Activated B cell treated with CpG ODN at 0.5 μM for 24 hours (primary cell): ENCODE measurements at places on chromosomes 1 and 21. TPM values are rescaled to one million over a fixed set of nuclear protein-coding genes. Genes with fewer than 3 reads are reported as not detected.

The RNU1-4 gene
- total RNA-seq = 3,526 and 4,195 TPM in 2 replicates

The AVPR1B gene
- not detected in 2 replicates for total RNA-seq

- no peak for DNase-seq
These were observed 25.0 kb downstream of the KRTAP24-1 start for GRCh38 chr21:30257773-30258172.

GRCh38 chr1:93705892-93706500 is 24.4 kb upstream of the BCAR3 start:
- DNase-seq = no peak

GRCh38 chr1:186653312-186653711 is 26.9 kb downstream of the PTGS2 start:
- no peak for DNase-seq

- DNase-seq = no peak
These were observed 1.6 kb upstream of the ENO1 start for GRCh38 chr1:8879922-8880676.

The KCNE2 gene
- not detected in 2 replicates for total RNA-seq

The APCS gene
- not detected in 2 replicates for total RNA-seq

DNA sequence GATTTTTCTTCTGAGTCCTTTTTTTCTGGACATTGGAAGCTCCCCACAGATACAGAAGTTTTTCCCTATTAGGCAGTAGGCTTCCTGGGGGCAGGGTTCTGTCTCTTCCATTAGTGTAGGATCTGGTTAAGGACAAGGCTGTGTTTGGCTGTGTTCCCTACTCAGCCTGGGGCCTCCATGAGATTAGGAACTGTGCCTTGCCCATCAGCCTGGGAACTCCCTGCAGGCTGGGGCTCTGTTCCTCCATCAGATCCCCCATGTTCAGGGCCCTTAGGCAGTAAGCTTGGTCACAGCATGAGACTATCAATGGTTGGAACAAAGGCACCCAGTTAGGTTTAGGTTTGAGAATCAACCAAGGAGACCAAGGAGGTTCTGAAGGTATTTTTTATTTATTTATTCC is 22.7 kb downstream of the NAV1 start:
- DNase-seq = no peak

DNA sequence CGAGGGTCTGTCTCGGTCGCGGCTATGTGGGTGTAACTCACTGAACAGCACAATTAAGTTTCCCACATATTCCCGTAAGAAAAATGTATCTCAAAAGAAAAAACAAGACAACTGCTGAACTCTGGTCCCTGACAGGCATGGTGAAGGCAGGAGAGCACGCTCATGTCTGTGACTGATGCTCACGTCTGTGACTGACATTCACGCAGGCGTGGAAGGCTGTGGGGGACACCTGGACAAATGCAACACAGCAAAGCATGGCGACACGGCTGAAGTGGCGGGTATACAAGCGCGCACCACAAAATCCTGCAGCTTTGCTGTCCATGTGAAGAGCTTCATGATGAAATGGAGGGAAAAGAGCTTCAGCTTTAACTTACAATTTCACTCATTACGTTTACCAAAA is 6.0 kb downstream of the PTTG1IP start:
- no peak for DNase-seq

DNA sequence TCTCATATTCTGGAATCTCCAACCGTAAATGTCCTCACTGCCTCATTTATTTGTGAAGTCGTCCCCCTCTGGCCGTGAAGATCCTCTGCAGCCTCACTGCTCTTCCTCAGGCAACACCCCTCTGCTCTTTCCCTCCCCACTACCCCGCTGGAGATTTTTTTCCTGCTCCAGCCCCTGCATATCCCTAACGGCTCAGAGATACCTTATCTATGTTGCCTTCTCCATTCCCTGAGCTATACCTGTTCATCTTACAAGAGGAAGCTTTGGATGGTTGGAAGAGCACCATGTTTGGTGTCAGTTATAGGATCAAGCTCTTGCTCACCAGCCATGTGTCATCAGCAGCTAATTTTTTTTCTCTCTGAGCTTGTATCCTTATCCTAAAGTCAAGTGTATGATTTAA is 26.4 kb downstream of the LRRC8B start:
- DNase-seq = no peak

GRCh38 chr1:2019172-2019543 is at the start of gene GABRD:
TSS of gene GABRD (plus strand) at chr1:2019345. CDS start at chr1:2019424, 79 bp downstream.
- no peak for DNase-seq

GRCh38 chr1:205812878-205813754 is at the start of gene SLC41A1:
TSS of gene SLC41A1 (minus strand) at chr1:205813198. CDS start at chr1:205810441, 2,757 bp downstream.
- DNase-seq = peak; percentile 78

DNA sequence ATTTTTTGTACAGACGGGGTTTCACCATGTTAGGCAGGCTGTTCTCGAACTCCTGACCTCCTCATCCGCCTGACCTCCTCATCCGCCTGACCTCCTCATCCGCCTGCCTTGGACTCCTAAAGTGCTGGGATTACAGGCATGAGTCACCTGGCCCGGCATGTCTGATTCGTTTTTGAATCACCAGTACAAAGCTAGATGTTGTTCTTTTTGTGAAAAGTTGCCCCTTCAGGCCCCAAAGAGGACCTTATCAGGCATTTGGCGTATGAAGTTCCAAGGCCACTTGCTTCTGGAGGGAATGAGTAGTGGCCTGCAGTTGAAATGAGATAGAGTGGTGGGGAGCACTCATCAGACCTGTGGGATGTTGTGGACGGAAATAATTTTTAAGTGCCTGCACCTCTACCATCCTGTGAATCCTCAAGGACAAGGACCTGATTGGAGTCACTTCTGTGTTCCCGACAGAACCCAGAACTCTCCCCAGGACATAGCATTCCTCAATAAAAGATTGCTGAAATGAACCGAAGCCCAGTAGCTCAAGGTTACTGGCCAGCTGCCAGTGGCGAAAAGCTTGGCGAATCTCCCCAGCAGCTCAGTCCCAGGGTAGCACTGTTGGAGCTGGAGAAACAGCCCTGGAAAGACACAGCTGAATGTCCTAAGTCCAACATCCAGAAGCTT is 50.1 kb downstream of the NDUFS5 start:
- DNase-seq = no peak

- DNase-seq = no peak
These were observed 1640.2 kb upstream of the PRMT6 start for GRCh38 chr1:105416261-105416660.

DNA sequence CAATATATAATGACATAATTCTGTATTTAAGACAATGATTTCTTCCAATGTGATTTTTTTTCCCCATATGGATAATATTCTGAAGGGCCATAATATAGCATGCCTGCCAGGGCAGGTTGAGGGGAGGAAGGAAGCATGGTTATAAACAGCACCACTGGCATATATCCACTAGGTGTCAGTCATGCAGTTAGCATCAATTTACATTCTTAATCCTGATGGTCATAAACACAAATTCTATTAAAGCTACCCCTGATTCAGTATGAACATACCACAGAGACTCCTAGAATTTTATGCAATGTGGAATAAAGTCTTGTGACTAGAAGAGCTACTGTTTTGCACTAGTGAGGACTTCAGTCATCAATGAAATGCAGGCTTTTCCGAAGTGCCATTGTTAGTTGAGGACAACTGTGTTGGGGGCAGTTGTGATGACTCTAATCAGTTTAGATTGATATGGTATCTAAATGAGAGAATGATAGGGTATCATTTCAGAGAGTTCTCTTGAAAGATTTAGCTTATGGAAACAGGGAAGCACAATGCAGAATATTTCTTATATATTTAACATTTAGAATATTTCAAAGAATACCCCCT is 342.7 kb upstream of the NR5A2 start:
- no peak for DNase-seq
